ENCODE measurements at places on chromosomes 1 and 21.

DNA sequence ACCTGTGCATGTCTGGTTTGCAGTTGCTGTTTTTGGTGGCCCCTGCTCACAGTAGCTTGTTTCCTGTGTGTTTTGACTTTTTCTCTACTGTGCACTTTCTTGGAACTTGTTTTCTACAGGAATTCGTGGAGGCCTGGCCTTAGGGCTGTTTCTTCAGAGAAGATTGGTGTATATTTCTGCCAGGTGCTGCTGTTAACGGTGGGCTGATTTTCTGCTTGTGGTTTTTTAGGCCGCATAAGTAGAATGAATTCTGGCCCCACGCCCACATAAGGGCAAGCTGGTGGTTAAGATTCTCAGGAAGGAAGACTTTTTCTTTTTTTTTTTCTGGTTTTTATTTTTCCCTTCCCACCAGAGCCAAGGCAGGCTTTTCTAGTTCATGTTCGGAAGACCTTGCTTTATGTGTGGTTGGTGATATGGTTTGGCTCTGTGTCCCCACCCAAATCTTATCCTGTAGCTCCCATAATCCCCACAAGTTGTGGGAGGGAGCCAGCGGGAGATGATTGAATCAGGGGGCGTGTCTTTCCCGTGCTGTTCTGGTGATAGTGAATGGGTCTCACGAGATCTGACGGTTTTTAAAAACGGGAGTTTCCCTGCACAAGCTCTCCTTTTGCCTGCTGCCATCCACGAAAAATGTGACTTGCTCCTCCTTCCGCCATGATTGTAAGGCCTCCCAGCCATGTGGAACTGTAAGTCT lies 71.5 kb upstream of the DISP3 start:
- DNase-seq, result no peak

DNA sequence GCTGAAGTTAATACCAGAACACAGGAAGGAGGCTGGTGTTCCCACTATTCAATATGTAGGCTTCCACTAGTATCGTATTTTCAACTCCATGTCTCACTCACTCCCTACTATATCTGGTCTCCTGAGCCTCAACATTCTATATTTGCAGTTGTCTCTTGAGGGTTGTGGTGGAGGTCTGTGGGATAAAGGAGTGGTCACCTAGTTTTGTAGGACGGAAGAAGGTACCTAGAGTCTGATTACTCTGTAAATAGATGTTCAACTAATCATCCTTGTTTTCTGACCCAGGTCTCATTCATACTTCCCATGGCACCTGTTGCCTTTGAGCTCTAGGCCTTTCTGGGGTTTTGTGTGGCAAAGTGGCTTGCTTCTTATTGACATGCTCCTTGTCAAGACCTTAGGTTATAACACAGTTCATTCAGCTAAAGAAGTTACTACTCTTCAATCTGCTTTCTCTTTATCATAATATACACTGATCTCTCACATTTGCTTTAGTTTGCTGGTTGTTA lies 18.1 kb downstream of the IFT25 start:
- DNase-seq, result no peak

DNA sequence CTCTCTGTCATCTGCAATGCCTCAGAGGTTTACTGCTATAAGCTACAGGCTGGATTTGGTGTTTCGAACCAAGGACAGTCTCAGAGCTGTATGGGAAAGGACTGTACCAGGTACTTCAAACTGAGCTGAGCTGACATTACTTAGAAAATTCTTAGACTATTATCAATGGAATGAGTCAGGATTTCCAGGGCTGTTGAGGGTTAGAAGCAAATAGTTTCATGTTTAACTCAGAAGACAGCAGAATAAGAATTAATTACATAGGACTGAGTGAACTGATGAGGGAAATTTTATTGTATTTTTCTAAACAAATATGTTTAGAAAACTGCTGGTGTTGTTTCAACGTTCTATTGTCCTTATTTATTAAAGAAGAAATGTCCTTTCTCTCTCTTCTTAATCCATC lies 74.3 kb upstream of the CAPZB start:
- no peak for DNase-seq

GRCh38 chr1:151476083-151476482 lies 16.8 kb upstream of the POGZ start:
- no peak for DNase-seq

DNA sequence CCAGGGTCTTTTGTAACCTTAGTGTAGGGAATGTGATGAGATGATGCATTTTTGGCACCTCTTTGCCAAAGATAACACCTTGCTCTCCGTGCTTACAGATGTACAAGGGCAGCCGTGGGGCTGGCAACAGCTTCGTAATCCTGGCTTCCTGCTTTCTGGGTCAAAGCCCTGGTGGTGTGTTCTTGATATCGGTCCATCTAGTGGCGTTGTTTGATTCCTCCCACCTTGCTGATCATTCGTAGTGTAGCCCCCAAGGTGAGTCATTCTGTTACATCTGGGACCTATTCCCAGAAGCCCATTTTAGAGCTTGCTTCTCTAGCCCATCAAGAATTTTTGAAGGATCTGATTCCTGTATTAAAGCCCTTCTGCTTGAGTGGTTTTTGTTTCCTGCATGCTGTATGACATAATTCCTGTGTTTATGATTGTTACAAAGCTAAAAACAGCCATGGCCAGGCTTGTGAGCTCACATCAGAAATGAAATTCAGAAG lies 7.0 kb upstream of the CCT8 start:
- no peak for DNase-seq

- DNase-seq, result no peak
Measured at GRCh38 chr1:214154596-214155292, 126.2 kb upstream of the SMYD2 start.

DNA sequence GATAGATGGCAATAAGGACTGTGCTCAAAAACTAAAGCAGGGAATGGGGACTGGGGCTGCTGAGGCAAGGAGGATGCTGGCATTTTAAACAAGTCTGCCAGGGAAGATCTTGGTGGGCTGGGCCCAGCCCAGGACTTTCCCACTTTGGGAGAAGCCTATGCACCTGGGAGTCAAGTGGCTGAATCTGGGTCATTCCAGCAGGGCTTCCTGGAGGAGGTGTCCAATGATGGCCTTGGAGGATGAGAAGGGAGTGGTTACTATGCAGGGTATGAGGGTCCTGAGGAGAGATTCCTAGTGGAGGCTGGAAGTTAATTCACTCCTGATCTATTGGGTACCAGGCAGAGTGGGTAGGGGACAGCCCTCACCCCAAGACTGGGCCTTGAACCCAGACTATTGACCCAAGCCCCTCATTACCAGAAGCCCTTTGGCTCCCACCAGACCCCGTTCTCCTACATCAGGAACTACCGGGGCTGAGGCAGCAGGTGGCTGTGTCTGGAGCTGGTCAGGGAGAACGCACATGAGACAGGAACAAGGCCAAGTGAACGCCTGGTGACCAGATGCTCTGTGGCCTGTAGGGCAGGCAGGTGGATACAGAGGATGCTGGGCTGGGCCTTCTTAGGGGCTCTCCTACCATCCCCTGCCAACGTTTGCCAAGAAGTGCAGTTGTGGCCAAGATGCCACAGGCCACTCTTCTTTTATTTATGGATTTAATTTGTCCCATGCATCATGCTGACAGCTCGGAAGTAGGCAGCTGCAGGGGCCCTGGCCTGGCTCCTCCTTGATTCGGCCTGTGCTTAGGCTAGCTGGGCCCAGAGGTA lies 18.3 kb upstream of the LRP8 start:
- no peak for DNase-seq

GRCh38 chr21:29007810-29008209 lies 11.3 kb downstream of the RWDD2B start:
- DNase-seq, result no peak

- DNase-seq, result no peak
Measured at GRCh38 chr1:181990728-181991127, 70.8 kb downstream of the ZNF648 start.

DNA sequence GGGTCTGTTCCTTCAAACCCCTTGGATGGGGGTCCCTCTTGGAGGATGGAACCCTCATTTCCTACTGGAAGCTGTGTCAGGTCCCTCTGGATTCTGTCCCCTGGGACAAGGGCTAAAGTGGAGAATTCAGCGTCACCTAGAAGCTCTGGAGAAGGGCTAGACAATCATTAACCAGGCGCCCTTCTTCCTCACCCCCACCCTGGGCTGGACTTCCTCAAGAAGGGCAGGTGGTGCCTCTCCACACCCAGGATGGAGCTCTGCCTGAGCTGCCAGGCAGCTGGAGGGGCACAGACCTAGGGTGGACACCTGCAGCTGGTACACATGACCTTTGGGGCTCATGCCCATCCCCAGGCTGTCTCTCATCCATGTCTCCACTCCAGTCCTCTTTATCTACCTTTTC lies 3.6 kb downstream of the CELF3 start:
- peak; percentile 37 for DNase-seq

GRCh38 chr21:36749935-36750575 lies 51.1 kb downstream of the SIM2 start:
- no peak for DNase-seq
